ENCODE measurements at places on chromosomes 11 and 22.

DNA sequence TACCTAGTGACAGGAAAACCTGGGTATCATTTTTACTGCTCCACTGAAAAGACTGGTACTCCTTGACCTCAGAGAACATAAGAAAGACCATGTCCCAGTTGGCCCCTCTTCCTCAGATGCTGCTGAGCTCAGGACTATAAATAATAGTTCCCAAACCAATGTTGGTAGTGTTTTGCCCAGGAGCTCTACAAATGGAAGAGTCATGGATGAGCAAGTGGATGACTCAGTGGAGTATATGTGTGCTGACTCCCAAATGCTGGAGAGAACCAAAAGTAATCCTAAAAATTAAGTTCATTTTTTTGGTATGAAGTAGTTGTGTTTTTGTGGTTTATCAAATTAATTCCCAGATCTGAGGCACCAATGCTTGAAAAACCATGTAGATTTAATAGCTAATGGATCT is 482.0 kb downstream of the KCNA4 start:
- no peak for DNase-seq

- no peak for DNase-seq
These were observed 160.3 kb downstream of the BBOX1 start for GRCh38 chr11:27200779-27201453.

DNA sequence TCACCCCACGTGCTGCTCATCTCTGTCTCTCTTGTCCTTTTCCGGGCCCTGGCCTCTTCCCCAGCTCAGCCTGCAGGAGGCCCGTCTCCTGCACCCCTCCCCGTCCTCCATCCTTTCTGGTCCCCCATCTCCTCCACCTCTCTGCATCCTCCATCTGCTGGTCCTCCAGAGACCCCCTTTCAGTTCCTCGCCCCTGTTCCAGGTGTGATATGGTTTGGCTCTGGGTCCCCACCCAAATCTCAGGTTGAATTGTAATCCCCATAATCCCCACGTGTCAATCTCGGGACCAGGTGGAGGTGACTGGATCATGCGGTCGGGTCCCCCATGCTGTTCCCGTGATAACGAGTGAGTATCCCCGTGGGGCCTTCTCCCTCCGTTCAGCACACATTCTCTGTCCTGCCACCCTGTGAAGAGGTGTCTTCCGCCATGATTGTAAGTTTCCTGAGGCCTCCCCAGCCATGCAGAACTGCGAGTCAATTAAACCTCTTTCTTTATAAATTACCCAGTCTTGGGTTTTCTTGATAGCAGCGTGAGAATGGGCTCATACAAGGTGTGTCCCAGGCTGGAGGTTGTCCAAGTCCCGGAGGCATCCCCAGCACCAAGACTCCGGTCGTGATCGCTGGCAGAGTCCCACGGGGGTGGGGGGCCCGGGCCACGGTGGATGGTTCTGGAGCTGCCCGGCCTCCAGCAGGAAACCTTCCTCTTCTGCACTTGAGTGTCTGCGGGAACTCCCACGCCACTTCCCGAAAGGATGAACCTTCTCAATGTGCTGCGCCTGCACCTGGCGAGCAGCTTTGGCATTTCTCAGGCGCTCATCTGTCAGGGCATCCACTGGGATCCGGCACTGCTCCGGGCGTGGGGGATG is 29.0 kb upstream of the TOLLIP start:
- no peak for DNase-seq

DNA sequence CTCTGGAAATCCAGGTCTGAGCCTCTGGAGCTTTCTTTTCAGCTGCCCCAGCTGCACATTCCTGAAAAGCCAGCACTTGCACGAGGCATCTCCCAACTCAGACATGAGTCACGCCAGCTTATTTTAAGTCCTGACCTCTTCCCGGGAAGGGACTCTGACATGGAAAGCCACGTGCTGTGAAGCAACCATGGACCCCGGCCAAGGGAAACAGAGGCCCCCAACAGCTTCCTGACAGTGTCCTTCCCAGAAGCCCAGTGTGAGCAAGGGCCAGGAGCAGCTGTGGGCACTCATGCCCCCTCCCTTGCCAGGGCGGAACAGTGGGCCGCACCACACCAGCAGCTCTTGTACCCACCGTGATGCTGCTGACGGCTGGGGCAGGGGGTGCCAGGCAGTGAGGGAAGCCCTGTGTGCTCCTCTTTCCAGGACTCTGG is 118.8 kb upstream of the CADM1 start:
- DNase-seq: no peak

GRCh38 chr11:26248661-26249060 is 83.3 kb upstream of the ANO3 start:
- DNase-seq: no peak

- no peak for DNase-seq
These were observed 49.3 kb downstream of the WT1 start for GRCh38 chr11:32385998-32386397.

DNA sequence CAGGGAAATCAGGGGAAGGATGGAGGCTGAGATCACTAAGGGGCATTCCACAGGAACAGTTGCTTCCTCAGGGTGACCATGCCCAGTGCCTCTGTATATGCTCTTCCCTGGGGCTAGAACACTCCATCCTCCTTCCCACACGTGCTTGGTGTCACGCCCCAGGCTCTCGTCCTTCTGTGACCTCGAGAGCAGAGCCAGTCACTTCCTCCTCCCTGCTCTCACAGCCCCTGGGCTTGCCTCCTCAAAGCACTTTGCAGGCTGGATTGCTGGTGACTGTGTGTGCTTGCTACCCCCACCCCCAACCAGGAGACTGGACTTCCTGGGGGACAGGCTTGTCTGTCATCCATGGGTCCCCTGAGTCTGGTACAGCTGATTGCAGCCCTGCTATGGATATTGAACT is 56.5 kb upstream of the AMPD3 start:
- no peak for DNase-seq

DNA sequence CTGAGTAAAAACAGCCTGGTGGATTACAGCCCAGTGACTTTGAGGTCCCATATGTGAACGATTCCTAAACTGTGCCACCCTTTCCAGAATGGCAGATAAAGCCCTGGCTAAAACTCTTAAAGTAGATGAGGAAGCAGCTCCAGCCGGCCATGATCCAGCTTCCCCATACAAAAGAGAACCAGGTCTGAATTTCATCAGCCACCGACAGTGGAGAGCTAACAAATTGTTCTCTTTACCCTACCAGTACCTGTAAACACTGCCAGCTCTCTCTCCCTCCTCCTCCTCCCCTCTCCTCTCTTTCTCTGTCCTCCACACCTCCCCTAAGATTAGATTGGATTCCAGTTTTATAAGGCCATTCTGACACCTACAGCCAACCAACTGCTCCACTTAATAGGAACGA is 176.9 kb downstream of the DSCAML1 start:
- peak; percentile 19 for DNase-seq

- no peak for DNase-seq
These were observed 1519.7 kb upstream of the TENM4 start for GRCh38 chr11:80960381-80961029.

DNA sequence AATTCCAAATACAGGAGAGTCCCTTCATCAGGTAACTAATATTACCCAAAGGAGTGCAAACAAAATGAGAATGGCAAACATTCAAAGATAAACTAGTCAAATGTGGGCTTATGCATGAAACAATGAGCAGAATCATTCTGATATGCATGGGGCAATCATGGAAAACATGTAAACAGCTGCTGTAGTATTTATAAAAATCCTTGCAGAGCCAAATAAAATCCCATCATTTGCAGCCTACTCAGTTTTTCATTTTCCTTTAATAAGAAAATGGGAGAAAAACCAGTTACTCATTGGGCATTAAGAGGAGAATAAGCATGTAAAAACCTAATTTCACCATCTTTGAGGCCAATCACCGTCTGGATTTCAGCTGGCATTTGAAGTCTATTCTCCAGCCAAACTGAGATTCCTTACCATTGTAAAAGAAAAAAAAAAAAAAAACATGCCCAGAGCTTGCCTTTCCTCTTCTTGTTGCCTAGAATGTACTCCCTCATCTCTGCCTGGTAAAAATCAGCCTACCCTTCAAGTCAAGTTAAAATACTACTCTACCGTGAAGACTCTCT is 249.1 kb downstream of the TTC28 start:
- no peak for DNase-seq

DNA sequence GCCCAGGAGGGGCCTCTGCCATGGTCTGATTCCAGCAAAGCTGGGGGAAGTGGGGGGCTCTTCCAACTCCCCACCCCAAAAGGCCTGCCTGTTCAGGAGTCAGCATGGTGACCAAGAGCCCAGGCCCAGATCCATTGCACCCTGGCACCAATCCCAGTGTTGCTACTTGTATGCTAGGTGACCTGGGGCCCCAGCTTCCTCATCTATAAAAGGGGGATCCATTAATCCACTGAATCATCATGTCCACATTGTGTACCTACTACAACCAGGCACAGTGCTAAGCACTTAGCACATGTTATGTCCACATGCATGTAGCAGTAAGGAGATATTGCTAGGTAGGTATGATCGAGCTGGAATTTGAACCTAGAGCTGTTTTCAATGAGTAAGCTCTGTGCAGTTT is 2.0 kb downstream of the SYT12 start:
- DNase-seq: no peak

GRCh38 chr11:30210357-30210756 is 20.5 kb upstream of the FSHB start:
- no peak for DNase-seq

GRCh38 chr11:44308256-44308922 is 1.6 kb downstream of the ALX4 start:
- DNase-seq: no peak

- DNase-seq: no peak
These were observed 44.0 kb upstream of the SLC1A2 start for GRCh38 chr11:35463331-35463751.

DNA sequence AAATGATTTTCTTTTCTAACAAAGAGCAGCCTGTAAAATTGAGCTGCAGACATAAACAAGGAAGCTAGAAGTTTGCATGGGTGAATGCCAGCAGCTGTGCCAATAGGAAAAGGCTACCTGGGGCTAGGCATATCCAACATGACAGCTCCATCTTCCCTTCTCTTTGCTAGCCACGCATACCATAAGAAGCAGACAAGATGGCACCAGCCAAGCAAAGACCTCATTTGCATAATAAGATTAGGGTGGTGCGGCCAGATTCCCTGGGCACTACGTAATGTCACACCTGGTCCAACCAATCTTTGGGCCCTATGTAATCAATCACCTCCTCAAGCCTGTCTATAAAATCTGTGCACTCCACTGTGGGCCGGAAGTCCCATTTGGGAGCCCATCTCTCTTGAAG is 108.3 kb downstream of the SWAP70 start:
- peak; percentile 55 for DNase-seq

DNA sequence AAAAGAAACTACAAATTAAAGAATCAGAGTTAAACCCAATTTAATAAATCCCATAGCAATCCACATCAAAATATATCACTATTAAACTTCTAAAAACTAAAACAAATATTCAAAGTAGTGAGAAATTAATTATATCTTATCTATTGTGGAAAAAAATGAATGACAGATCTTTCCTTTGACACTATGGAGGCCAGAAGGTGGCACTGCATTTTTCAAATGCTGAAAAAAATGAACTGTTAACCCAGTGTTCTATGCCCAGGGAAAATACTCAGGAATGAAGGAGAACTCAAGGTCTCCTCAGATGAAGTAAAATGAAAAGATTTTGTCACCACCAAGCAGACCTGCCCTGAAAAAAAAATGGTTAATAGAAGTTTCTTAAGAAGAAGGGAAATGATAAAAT is 27.7 kb downstream of the TYR start:
- DNase-seq: no peak

- peak; percentile 87 for DNase-seq
These were observed 21.2 kb upstream of the TP53AIP1 start for GRCh38 chr11:128963744-128964325.

- no peak for DNase-seq
These were observed 32.8 kb upstream of the LDLRAD3 start for GRCh38 chr11:35911013-35911412.

DNA sequence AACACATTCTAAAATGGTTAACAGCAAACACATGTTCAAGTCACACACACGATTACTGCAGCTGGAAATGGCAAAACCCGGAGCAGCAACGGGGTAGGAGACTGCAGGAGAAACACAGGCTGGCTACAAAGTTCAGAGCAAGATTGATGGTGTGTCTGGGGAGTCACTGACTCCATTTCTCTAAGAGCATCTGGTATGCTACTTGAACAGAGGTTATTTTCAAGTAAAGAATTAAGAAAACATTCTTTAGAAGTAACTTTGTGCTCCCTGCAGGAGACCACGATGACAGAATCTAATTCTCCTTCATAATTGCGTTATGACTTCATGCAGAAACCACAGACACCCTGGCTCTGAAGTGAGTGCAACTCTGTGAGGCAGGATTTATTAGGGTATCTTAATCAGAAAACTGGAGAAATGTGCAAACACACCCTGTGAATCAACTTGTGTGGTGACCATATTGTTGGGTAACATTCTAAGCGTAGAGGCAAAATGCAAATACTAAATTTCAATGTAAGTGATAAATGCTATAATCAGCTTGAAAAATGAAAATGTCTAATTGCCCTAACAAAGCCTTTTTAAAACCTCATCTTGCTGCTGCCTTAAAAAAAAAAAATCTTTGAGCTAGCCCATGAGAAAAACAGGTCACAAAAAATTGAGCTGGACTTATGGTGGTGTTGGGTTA is 303.0 kb downstream of the CADM1 start:
- no peak for DNase-seq

DNA sequence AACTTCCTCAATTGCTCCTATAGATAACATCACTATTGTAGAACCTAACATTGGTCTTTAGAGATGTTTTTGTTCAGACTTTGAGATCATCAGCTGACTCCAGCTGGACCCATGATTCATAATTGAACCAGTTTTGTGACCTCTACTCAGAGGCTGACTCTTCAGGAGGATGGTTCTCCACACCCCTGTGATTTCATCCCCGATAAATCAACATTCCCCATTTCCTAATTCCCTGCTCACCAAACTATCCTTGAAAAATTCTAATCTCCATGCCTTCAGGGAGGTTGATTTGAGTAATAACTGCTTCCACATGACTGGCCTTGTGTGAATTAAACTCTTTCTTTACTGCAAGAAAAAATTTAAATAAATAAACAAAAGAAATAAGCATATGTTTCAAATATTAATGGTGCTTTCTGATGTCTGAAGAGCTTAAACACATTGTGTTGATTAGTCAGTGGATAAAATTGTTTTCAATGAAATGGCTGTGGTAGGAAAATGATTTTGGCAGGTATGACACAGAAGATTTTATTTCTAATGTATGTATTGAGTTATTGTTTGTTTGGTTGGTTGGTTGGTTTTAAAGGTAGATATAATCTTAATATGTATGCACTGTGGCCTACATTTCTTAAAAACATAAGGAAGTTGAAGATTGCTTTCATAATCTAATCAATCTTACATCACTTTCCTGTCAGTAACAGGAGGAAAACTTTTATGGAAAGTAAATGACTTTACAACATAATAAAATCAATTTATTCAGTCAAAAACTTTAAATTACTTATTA is 427.9 kb upstream of the CCDC179 start:
- no peak for DNase-seq

GRCh38 chr11:4044976-4045646 is 49.5 kb upstream of the RRM1 start:
- DNase-seq: no peak

- no peak for DNase-seq
These were observed 42.4 kb upstream of the TH start for GRCh38 chr11:2213890-2214526.

GRCh38 chr11:94025690-94026394 is 4.7 kb downstream of the HEPHL1 start:
- DNase-seq: no peak

GRCh38 chr22:37409459-37410050 is 17.7 kb downstream of the ELFN2 start:
- DNase-seq: peak; percentile 81

- no peak for DNase-seq
These were observed 47.2 kb downstream of the MCHR1 start for GRCh38 chr22:40726514-40726913.

All from NCI-H524 (cell line).